HCT116 (cell line): ENCODE measurements at places on chromosomes 4 and X. TPM values are rescaled to one million over a fixed set of nuclear protein-coding genes. Genes with fewer than 3 reads are reported as not detected.

DNA sequence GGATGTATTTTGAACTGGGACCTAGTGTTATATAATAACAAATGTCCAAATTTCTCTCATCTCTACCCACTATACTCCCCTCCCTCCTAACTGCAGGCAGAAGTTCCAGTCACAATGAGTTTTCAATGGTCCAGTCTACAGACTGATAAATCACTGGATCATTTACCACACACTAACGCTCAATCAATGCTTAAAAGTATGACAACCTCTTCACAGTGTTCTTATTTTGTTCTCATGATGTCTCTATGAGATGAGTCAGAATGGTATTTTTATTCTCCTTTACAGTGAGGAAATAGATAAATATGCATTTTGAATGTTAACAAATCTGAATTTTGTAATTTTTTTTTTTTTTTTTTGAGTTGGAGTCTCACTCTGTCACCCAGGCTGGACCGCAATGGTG is 83.7 kb upstream of the ETNPPL start:
- no peak overlapping the region for H3K27ac ChIP-seq
- no peaks in the 10 kb centered on the region for H3K36me3 ChIP-seq
- no peak overlapping the region for H3K4me3 ChIP-seq
- no peaks in the 10 kb centered on the region for H3K4me1 ChIP-seq
- peaks cover 33% of the 10 kb centered on the region for H3K27me3 ChIP-seq

DNA sequence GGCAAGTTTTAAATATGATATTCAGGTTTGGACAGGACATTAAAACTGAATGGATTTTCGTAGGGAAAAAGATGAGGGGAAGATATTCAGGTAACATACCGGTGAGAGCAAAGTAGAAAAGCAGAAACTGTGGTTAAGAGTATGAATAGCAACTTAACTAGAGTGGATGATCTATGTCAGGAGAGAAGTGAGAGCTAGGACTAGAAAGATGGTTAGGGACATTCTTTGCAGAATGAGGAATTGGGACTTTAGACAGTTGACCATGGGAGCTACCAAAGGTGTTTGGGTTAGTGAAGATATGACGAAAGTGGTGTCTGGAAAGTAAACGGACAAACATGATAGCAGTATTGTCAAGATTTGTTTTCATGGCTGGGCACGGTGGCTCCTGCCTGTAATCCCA is 45.2 kb downstream of the ANXA5 start:
- H3K4me1 ChIP-seq = no peaks in the 10 kb centered on the region
- no peaks in the 10 kb centered on the region for H3K36me3 ChIP-seq
- H3K4me3 ChIP-seq = no peak overlapping the region
- no peak for DNase-seq
- H3K27me3 ChIP-seq = no peaks in the 10 kb centered on the region

- H3K27me3 ChIP-seq = no peaks in the 10 kb centered on the region
- H3K4me3 ChIP-seq = no peak overlapping the region
- H3K27ac ChIP-seq = no peak overlapping the region
- DNase-seq = no peak
- H3K36me3 ChIP-seq = no peaks in the 10 kb centered on the region
Measured at GRCh38 chr4:13347517-13348125, 136.5 kb downstream of the RAB28 start.

Gene ARSJ
- 2.3 TPM for total RNA-seq

Gene GPM6B
- total RNA-seq = 0.07 TPM

Gene PGAM4
- not detected for total RNA-seq

Gene CLDN22
- total RNA-seq = not detected

Gene ZNF711
- 6.1 TPM for total RNA-seq

DNA sequence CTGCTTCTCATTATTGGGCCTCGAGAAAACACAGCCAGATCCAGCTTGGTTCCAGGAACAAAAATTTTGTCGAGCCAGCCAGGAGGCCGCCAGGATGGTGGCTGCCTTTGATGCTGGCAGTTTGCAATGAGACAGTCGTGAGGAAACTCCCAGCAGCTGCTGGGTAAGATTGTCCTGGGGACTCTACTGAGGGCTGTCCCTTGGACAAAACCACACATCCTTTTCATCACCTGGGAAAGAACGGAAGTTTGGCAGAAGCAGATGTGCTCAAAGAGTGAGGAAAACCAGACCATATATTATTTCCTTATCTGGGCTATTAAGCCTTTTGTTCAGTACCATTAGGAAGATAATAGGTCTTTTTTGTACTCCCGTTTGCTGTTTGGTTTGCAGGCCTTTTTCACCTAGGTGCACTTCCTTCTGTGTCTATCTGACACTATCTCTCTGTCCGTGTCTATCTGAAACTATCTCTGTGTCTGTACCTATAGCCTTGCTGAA is 13.4 kb upstream of the PAPSS1 start:
- no peak overlapping the region for H3K4me3 ChIP-seq
- H3K4me1 ChIP-seq = no peaks in the 10 kb centered on the region
- no peak for DNase-seq
- no peaks in the 10 kb centered on the region for H3K36me3 ChIP-seq

Gene PRPS2
- 79.5 TPM for total RNA-seq

DNA sequence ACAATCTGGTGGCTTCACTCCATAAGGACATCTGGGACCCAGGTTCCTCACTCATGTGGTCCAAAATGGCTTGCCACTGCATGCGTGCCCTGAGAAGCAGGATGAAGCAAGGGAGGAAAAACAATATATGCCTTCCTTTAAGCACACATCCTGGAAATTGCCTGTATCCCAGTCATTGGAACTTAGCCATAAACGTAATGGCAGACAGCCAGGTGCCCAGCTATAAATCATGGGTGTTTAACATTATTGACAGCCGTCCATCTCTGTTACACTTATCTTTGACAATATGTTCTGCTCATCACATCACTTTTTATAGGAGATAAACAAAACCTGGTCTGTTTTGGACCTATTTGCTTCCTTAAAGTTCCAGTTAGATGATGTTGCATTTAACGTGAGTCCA is 181.0 kb downstream of the AASDH start:
- no peaks in the 10 kb centered on the region for H3K4me1 ChIP-seq
- DNase-seq = no peak
- H3K27ac ChIP-seq = no peak overlapping the region
- H3K27me3 ChIP-seq = no peaks in the 10 kb centered on the region

DNA sequence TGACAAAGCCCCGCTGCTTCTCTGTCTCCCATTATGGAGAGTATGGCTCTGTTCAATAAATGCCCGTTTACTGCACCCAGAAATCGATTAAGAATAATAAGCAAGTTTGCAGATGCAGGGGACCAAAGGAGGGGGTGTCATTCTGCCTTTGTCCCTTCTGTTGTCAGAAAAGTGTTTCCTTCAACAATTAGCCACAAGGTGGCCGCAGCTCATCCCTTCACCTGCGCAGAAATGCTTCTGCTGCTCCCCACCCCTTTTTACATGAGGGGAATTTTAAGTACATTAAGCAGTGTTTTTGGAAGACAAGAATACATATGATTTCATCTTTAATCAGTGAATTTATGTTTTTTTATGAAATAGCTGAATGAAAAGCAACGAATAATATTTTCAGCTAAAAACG is 175.6 kb upstream of the ARX start:
- no peaks in the 10 kb centered on the region for H3K4me1 ChIP-seq
- H3K36me3 ChIP-seq = no peaks in the 10 kb centered on the region
- no peaks in the 10 kb centered on the region for H3K27me3 ChIP-seq
- no peak for DNase-seq

Gene ATP8A1
- total RNA-seq = 1.9 TPM

Gene ENPEP
- 4.5 TPM for total RNA-seq

DNA sequence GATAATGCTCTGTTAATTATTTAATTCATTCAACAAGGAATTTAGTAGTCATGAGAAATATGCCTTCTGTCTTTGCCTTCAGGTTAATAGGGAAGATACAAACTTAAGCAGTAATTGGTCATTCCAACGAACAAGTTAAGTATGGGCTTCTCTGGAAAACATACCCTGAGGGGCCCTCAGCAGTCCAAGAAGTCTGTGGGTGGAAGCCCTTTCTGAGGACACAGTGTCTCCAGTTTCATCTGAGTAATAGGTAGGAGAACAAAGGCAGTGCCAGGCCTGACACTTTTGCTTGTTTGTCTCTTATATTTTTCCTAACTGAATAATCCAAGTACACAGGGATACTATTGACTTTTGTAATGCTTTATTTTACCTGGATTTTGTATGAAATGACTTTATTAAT is 262.5 kb downstream of the FBXW7 start:
- H3K27me3 ChIP-seq = no peaks in the 10 kb centered on the region
- DNase-seq = no peak
- no peaks in the 10 kb centered on the region for H3K4me1 ChIP-seq
- H3K36me3 ChIP-seq = no peaks in the 10 kb centered on the region

- no peaks in the 10 kb centered on the region for H3K27me3 ChIP-seq
- no peaks in the 10 kb centered on the region for H3K4me1 ChIP-seq
- DNase-seq = no peak
- 0 out of 2 replicates have a peak, but pooled peaks cover 8% of the 10 kb centered on the region for H3K36me3 ChIP-seq
- no peak overlapping the region for H3K4me3 ChIP-seq
- H3K27ac ChIP-seq = no peak overlapping the region
Measured at GRCh38 chr4:83267121-83267829, 17.3 kb downstream of the COQ2 start.

Gene OPHN1
- 2.9 TPM for total RNA-seq

Gene TBC1D9
- total RNA-seq = 9.5 TPM
